ENCODE measurements at places on chromosomes 4 and X.

DNA sequence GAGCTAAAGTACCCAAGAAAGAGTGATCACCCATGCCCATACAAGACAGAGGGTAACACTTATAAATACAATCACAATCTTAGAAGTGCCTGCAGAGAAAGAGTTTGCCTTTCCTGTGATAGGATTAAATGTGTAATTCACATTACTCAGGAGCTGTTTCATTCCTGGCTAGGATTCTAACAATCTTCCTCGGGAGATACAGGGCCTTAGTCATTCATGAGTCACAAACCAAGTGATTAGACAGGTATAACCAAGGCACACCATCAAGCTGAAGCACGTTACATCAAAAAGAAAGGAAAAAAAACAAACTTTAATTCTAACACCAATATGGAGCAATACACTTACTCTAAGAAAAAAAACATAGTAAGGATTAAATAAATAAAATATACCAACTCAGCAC is 14.9 kb downstream of the ABCG2 start:
- DNase-seq = no peak

- DNase-seq = no peak
Observed at GRCh38 chrX:10702031-10702430, 81.6 kb upstream of the MID1 start.

GRCh38 chr4:156976147-156976546 is 4.5 kb upstream of the PDGFC start:
- no peak for DNase-seq

- no peak for DNase-seq
Observed at GRCh38 chr4:40908297-40908696, 158.5 kb downstream of the NSUN7 start.

DNA sequence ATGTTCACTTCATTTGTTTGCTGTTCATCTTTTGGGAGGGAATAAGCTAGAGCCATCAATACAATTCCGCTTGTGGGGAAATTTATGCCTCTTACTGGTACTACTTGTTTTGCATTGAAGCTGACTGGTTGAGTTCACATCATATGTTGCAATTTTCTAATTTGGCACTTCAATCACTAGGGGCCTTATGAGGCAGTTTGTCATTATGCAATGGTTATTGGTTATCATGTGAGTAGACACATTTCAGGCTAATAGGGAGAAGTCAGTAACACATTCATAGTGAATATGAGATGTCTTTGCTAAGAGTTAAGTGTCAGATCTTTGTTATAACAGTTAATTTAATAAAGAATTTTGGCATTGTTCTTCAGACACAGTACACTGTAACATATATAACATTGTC is 5.0 kb downstream of the RPL36A start:
- no peak for DNase-seq

- no peak for DNase-seq
Observed at GRCh38 chr4:153529646-153530045, 63.5 kb downstream of the TMEM131L start.

- no peak for DNase-seq
Observed at GRCh38 chr4:11598591-11598990, 169.9 kb upstream of the HS3ST1 start.

GRCh38 chrX:9997041-9997440 is 29.9 kb downstream of the CLDN34 start:
- no peak for DNase-seq

DNA sequence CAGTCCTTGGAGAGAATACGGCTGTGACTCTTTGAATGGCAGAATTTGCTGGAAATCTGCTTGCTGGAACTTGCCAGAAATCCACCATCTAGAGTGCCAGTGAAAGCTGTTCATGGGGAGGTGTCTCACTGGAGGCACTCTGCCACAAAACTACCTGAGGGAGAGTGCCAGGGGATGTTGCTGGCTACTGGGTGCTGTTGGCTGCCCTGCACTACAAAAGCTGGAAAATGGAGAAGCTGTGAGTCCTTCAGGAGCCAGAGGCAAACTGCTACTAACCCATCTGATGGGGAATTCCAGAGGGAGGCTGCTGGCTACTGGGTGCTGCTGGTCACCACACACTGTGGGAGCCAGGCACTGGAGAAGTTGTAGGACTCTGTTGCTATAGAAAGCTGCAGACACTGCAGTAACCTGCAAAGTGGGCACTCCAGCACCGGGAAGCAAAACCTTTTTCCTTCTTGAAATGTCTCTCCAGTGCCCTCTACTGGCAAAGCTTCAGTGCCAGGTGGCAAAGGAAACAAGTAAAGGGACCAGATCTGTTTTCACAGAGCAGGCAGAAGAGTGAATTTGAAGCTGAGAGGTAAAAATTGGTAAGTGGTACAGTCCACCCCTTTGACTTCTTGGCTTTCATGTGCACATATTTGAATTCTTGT is 47.8 kb upstream of the HSD17B10 start:
- DNase-seq = peak; percentile 20

DNA sequence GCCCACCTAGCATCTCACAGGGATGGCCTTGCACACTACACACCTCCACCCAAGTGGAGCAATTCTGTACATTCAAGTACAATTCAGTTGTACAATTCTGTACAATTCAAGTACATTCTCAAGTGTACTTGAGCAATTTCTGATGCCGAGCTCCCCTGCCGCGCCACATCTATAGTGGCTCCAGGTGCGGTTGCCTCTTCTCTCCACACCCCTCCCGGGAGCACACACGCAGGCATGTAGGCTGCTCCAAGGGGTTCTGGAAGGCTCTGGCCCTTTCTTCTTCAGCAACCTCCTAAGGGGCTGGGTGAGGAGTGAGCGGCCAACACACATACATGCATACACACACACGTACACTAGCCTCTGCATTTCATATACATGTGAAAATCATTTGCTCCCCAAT is 18.9 kb upstream of the DUSP9 start:
- no peak for DNase-seq

- DNase-seq = no peak
Observed at GRCh38 chr4:46503739-46504138, 113.8 kb upstream of the GABRA2 start.

DNA sequence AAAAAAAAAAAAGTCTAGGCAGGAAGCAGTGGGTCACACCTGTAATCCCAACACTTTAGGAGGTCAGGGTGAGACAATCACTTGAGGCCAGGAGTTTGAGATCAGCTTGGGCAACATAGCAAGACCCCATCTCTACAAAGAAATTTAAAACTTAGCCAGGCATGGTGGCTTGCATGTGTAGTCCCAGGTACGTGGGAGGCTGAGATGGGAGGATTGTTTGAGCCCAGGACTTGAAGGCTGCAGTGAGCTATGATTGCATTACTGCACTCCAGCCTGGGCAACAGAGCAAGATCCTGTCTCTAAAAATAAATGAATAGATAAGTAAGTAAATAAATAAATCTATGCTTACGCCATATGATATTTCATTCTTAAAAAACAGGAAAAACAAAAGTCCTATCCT is 65.3 kb downstream of the DHRSX start:
- no peak for DNase-seq

DNA sequence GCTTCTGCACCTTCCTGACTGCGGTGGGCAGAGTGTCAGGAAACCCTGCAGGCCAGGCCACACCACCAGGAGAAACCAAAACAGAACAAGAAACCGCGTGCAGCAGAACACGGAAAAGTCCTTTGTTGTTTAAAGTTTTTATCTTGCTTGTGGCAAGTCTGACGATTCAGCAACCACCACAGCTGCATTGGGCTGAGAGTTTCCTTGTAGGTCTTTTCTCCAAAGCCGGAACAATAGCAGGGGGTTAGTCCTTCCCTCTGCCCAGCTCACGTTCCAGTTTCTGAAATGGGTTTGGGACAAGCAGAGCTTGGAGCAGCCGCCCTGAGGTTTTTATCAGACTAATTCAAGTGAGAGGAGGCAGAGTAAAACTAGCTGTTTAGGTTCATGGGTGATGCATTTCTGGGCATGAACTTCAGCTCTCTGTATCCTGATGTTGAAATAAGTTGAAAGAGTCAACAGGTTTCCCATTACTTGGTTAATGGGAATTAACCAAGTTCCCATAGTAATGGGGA is 216.9 kb downstream of the PTTG2 start:
- peak; percentile 64 for DNase-seq

DNA sequence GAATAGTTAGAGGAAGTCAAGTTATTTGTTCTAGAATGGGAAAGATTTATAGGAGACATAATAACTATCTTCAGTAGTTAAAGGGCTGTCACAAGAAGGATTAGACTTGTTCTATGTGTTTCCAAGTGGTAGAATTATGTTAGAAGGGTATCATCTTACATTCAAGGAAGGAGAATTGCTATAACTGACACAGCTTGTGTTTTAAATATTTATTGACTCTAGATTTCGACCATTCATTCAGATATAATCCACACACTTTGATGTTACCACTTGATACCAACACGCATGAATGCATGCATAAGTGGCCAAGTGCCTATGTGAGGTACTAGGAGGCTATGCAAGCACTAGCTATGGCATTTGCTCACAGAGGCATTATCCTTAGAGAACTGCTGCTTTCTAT is 122.7 kb downstream of the CCNB3 start:
- no peak for DNase-seq

DNA sequence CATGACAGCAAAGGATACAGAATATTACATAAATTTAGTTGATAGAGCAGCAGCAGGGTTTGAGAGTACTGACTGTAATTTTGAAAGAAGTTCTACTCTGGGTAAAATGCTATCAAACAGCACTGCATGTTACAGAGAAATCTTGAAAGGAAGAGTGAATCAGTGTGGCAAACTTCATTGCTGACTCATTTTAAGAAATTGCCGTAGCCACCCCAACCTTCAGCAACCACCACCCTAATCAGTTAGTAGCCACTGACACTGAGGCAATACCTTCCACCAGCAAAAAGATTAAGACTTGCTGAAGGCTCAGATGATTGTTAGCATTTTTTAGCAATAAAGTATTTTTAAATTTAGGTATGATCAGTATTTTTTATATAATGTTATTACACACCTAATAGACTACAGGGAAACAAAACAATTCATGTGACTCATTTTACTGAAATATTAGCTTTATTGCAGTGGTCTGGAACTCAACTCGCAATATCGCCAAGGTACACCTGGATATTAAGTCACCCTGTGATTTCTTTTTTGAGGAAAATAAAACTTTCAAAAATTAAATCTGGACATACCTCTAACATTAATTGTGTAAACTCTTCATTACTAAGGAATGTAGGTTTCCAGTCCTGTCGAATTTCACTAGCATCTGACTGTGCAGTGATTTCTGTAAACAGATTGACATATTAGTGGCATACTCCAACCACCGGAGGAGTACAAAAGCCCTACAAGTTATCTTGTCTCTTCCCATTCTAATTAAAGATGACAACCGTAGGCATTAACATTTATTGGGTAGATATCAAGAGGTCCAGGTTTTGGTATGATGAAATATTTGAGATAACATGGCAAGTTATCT is 71.1 kb downstream of the CLOCK start:
- DNase-seq = no peak

DNA sequence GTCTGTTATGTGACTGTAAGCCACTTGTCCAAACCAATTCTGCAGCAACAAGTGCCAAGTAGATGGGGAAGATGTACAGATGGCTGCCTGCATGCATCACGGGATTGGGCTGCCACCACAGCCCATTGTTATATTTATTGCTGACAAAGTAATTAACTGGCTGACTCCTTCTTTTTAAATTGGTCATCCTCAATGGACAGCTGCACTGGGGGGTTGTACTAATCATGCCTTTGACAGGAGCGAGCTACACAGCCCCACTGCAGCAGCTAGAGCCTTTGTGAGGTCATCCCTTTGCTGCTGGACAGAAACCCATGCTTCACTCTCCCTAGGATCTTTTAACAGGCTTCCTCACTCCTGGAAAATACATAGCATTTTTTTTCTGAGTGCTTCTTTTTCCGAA is 146.7 kb upstream of the CXXC4 start:
- no peak for DNase-seq

GRCh38 chrX:30015440-30015839 is 199.9 kb upstream of the MAGEB2 start:
- DNase-seq = no peak

GRCh38 chr4:113040793-113041192 is 8.7 kb upstream of the ANK2 start:
- no peak for DNase-seq

GRCh38 chr4:170465429-170465828 is 375.7 kb upstream of the AADAT start:
- no peak for DNase-seq

DNA sequence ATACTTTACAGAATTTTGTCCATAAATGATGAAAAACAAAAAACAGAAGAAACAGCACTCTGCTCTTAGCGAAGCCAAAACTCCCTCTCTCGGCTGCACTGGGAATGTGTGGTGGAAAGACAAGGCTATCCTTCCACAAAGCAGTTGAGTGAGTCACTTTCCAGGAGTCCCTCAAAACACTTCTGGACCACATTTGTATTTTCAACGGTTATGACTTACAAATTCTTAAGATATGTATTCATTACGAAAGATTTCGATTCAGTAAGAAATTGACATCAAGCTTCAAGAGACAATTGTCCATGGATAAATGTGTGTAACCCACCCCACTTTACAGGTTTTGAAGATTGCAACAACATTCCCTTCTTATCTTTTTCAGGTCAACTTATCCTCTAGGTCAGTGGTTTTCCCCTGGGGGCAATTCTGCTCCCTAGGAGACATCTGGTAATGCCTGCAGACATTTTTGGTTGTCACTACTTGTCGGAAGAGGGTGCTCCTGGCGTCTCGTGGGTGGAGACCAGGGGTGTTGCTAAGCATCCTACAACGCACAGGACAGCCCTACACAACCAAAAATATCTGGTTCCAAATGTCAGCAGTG is 66.7 kb upstream of the MTNR1A start:
- DNase-seq = no peak

DNA sequence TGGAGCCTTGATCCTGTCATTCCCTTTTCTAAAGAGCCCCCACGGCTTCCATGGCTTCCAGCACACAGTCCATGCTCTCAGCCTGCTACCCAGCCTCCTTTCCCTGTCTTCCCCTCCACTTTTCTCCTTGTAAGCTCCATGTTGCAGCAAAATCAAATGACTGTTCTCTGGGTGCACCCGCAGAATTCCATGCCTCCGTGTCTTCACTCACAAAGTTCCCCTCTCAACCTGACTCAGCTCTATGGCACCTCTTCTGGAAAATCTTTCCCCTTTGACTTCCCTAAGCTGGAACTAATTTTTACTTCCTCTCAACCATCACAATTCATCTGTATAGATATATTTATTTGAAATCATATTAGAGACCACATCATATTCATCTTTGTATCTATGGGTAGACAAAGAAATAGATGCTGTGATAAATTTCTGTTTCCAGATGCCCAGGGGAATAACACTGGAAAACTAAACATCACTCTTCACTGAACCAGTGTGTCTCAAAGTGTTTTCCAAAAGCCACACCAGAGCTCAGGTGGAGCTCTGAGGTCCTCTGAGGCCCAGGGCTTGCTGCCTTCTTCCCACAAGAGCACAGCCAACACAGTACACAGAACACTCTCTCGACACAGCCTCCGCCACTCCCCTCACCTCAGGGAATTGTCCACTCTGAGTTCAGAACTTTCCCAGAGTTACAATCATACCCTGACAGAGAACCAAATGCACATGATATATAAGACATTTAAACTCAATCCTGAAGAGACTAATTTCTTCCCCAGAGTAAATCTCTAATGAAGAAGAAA is 3.3 kb downstream of the SETD7 start:
- DNase-seq = no peak
